ENCODE measurements at places on chromosomes 16 and 17.

- peaks cover 15% of the 10 kb centered on the region for H3K27me3 ChIP-seq
- H3K4me3 ChIP-seq: no peak overlapping the region
- no peaks in the 10 kb centered on the region for H3K4me1 ChIP-seq
- no peaks in the 10 kb centered on the region for H3K36me3 ChIP-seq
- no peak overlapping the region for H3K27ac ChIP-seq
- DNase-seq: no peak
Measured at GRCh38 chr17:68598074-68598473, 3.1 kb downstream of the FAM20A start.

DNA sequence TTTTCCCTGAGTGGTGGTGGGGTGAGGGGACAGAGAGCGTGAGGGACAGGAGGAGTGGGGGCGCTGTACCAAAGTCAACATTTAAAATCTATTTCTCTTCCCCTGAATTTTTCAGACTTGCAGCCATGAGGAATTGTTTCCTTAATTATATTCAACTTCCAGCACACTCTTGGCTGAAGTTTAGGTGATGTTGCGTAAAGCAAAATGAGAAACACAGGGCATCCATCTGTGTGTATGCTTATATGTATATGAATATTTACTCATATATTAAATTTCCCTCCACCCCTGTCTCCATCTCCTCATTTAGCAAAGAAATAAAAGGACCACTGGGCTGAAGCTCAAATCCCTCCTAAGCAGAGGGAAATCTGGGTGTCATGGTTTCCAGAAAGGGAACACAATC is 218.1 kb downstream of the XYLT1 start:
- no peak overlapping the region for H3K27ac ChIP-seq
- H3K4me1 ChIP-seq: no peaks in the 10 kb centered on the region
- no peak for DNase-seq
- no peak overlapping the region for H3K4me3 ChIP-seq

GRCh38 chr16:75423723-75424104 is 9.6 kb downstream of the CFDP1 start:
- H3K36me3 ChIP-seq: no peaks in the 10 kb centered on the region
- DNase-seq: no peak
- H3K4me3 ChIP-seq: no peak overlapping the region
- no peak overlapping the region for H3K27ac ChIP-seq

- H3K4me3 ChIP-seq: no peak overlapping the region
- H3K36me3 ChIP-seq: no peaks in the 10 kb centered on the region
- H3K27me3 ChIP-seq: no peaks in the 10 kb centered on the region
Measured at GRCh38 chr17:69357701-69358100, 30.8 kb upstream of the ABCA5 start.

DNA sequence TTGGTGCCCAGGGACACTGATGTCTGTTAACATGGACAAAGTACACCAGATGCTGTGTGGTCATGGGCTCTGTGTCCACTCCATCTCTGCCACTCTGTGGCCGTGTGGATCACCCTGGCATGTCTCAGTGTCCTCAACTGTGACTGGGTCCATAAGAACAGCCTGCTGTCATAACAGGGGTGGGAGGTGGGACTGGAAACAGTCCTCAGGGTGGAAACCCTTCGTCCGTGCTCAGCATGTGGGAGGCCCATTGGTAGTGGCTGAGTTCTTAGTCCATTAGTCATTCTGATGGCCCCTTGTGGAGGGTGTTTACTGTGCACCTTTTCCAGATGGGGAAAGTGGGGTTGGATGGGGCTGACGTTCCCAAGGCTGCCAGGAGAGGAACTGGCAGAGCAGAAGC is 12.8 kb downstream of the FLYWCH2 start:
- H3K27me3 ChIP-seq: no peaks in the 10 kb centered on the region
- H3K4me3 ChIP-seq: no peak overlapping the region

GRCh38 chr16:4987250-4987579 is 29.1 kb downstream of the SEC14L5 start:
- no peak overlapping the region for H3K27ac ChIP-seq
- no peak overlapping the region for H3K4me3 ChIP-seq
- DNase-seq: no peak
- H3K27me3 ChIP-seq: no peaks in the 10 kb centered on the region
- no peaks in the 10 kb centered on the region for H3K36me3 ChIP-seq

- no peak overlapping the region for H3K27ac ChIP-seq
- peaks cover 4% of the 10 kb centered on the region for H3K4me1 ChIP-seq
- no peak for DNase-seq
- no peak overlapping the region for H3K4me3 ChIP-seq
- no peaks in the 10 kb centered on the region for H3K27me3 ChIP-seq
- no peaks in the 10 kb centered on the region for H3K36me3 ChIP-seq
Measured at GRCh38 chr17:5247621-5248020, 13.0 kb upstream of the SCIMP start.
